Body of pancreas (tissue), 4 donors: ENCODE measurements at places on chromosomes 5 and 9.

DNA sequence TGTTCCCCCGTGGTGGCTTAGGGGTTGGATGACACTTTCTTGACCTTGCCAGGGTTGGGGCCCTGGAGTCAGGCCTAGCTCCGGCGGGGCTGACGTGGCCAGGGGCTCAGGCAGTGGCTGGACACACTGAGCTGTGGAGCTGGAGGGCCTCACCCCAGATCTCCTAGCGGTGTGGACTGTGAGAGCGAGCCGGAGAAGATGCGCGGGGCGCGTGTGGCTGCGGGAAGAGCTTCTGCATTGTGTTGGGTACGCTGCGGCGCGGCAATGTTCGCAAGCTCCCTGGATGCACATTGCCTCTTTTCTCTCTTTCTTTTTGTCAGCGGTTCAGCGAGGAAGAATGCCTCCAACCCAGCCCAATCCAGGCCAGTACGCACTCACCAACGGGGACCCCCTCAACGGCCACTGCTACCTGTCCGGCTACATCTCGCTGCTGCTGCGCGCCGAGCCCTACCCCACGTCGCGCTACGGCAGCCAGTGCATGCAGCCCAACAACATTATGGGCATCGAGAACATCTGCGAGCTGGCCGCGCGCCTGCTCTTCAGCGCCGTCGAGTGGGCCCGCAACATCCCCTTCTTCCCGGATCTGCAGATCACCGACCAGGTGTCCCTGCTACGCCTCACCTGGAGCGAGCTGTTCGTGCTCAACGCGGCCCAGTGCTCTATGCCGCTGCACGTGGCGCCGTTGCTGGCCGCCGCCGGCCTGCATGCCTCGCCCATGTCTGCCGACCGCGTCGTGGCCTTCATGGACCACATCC, 4.8 kb downstream of the NR2F1 start:
- no peak for DNase-seq

DNA sequence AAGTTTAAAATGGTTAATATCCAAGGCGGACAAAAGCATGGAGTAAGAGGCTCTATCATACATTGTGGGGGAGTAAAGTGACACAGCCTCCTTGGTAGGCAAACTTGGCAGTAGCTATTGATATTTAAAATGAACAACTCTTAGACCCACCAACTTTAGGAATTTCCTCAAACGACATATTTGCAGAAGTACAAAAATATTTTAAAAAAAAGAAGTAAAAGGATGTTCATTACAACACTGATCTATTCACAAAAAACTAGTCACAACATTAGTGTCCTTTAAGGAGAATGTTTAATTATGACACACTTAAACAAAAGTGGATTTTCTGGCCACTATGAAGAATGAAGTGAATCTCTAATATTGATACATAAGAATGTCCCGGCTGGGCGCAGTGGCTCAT, 1.7 kb downstream of the ALG2 start:
- DNase-seq = no peak

GRCh38 chr5:142601432-142601831, 84.5 kb downstream of the FGF1 start:
- no peak for DNase-seq

- DNase-seq = no peak
Observed at GRCh38 chr5:41345295-41345694, 132.0 kb upstream of the C6 start.

- DNase-seq = no peak
Observed at GRCh38 chr9:135970128-135970815, 9.1 kb upstream of the UBAC1 start.

DNA sequence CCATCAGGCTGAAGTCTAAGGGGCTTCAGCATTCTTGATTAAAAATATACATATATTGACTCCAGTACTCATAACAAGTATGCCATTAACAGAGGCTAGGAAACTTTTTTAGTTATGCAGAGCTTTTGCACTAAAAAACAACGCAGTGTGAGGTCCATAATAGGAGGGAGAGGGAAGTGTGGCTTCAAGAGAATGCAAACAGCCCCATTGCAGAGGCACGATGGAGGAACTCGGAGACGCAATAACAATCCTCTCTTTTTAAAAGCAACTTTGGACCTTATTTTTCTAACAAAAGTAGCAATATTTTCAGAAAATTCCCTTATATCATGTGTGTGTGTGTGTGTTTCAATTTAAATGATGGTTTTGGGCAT, 150.0 kb upstream of the PTCH1 start:
- no peak for DNase-seq

DNA sequence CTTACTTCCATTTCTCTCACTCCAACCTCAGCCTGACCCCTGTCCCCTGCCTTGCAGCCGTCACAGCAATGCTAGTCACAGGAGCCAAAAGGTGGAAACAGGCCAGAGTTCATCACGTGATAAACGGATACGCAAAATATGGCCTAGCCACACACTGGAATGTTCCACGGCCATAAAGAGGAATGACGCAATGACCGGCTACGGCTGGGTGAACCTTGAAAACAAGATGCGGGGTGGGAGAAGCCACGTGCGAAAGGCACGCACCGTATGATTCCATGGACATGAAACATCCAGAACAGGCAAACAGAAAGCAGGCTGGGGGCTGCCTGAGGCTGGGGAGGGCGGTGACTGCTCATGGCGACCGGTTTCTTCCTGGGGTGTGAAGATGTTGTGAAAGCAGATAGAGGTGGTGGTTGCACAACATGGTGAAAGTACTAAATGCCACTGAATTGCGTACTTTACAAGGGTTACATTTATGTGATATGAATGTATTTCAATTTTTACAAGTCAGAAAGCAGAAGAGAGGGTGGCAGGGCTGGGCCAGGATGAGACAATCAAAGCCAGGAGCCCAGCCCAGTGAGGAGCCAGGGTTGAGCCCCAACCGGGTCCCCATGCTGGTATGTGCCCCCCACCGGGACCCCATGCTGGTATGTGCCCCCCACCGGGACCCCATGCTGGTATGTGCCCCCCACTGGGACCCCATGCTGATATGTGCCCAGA, 117.8 kb upstream of the SARDH start:
- DNase-seq = peak; percentile 91

- DNase-seq = peak; percentile 23
Observed at GRCh38 chr5:157575381-157576020, at the start of gene ADAM19. Gene ADAM19 (minus strand): TSS chr5:157575775. CDS start chr5:157575696, 79 bp downstream.

GRCh38 chr9:100219347-100219746, 120.3 kb downstream of the INVS start:
- DNase-seq = no peak
